ENCODE measurements at places on chromosomes 1 and 21. TPM values are rescaled to one million over a fixed set of nuclear protein-coding genes. Genes with fewer than 3 reads are reported as not detected.

The TSHB gene
- total RNA-seq, result not detected

The LEFTY1 gene
- total RNA-seq, result not detected

The HOOK1 gene
- 2.7 TPM for total RNA-seq

The GNAT2 gene
- total RNA-seq, result not detected

The COL9A2 gene
- 2.5 TPM for total RNA-seq

The OR2L13 gene
- total RNA-seq, result 0.20 TPM

The NTPCR gene
- total RNA-seq, result 17.4 TPM

The GREM2 gene
- total RNA-seq, result 0.34 TPM

The COL11A1 gene
- total RNA-seq, result not detected

The BSND gene
- not detected for total RNA-seq

The RBP7 gene
- 0.89 TPM for total RNA-seq

The KRTAP10-10 gene
- total RNA-seq, result not detected

The CRB1 gene
- 0.83 TPM for total RNA-seq

The OLIG2 gene
- total RNA-seq, result not detected

The GBP6 gene
- 0.39 TPM for total RNA-seq

The YTHDF2 gene
- total RNA-seq, result 97.9 TPM

The FMO5 gene
- 6.0 TPM for total RNA-seq

The DYNLT5 gene
- 0.35 TPM for total RNA-seq

The IFNGR2 gene
- total RNA-seq, result 8.6 TPM

The NR1I3 gene
- not detected for total RNA-seq

The OR10K2 gene
- total RNA-seq, result not detected

The PCAT6 gene
- total RNA-seq, result not detected

The FAM89A gene
- 2.0 TPM for total RNA-seq

The SH3BGR gene
- total RNA-seq, result not detected

The C1QC gene
- total RNA-seq, result not detected

The NID1 gene
- 0.92 TPM for total RNA-seq

The C4BPA gene
- total RNA-seq, result not detected

The FCRL4 gene
- not detected for total RNA-seq

The CCDC185 gene
- not detected for total RNA-seq

The ZBTB37 gene
- 38.2 TPM for total RNA-seq

The NHLH1 gene
- total RNA-seq, result 0.16 TPM

The FUCA1 gene
- 11.9 TPM for total RNA-seq

The LDLRAD1 gene
- not detected for total RNA-seq

The ETV3L gene
- not detected for total RNA-seq
